ENCODE measurements at places on chromosomes 7 and 10. TPM values are rescaled to one million over a fixed set of nuclear protein-coding genes. Genes with fewer than 3 reads are reported as not detected.
A peak's percentile ranks its signal among the peaks of the same experiment; 100 is the strongest.

The H2BK1 gene
- total RNA-seq, result not detected

The C7orf33 gene
- not detected for total RNA-seq

- DNase-seq, result no peak
These were observed 162.1 kb downstream of the ZNF438 start for GRCh38 chr10:30869566-30869965.

The TNRC18 gene
- 6.9 TPM for total RNA-seq

- no peak for DNase-seq
These were observed 7.4 kb upstream of the ZNF33A start for GRCh38 chr10:38003026-38003425.

- no peak for DNase-seq
These were observed 167.9 kb downstream of the DIP2C start for GRCh38 chr10:521261-522250.

GRCh38 chr10:124254490-124254889, 161.1 kb upstream of the CHST15 start:
- DNase-seq, result no peak

DNA sequence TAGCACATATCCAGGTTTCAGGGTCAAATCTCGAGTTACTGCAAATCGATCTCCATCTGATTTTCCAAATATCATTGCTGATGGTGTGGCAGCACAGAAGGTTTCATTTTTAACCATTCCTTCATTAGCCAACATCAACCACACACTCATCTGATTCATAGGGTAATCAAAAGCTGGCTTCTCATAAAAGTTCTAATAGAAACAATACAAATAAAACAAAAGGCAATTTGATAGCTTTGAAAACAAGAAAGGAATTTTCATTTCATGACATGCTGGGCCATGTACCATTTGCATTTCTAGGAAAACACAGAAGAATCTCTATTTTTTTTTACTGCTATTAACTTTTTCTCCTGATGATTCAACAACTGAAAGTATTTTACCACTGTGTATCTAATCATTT, 147.7 kb upstream of the SLC26A5 start:
- no peak for DNase-seq

The NUP42 gene
- 44.7 TPM for total RNA-seq

DNA sequence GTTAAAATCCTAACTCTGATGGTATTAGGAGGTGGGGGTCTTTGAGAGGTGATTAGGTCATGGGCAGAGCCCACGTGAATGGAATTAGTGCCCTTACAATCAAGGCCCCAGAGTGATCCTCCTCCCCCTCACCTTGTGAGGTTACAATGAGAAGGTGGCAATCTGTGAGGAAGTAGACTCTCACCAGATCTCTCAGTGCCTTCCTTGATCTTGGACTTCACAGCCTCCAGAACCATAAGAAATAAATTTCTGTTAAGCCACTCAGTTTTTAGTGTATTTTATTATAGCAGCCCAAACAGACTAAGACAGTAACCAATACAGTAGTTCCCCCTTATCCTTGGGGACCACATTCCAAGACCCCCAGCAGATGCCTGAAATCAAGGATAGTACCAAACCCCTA, 32.0 kb downstream of the STRA8 start:
- DNase-seq, result no peak

The SPAG6 gene
- 0.12 TPM for total RNA-seq

DNA sequence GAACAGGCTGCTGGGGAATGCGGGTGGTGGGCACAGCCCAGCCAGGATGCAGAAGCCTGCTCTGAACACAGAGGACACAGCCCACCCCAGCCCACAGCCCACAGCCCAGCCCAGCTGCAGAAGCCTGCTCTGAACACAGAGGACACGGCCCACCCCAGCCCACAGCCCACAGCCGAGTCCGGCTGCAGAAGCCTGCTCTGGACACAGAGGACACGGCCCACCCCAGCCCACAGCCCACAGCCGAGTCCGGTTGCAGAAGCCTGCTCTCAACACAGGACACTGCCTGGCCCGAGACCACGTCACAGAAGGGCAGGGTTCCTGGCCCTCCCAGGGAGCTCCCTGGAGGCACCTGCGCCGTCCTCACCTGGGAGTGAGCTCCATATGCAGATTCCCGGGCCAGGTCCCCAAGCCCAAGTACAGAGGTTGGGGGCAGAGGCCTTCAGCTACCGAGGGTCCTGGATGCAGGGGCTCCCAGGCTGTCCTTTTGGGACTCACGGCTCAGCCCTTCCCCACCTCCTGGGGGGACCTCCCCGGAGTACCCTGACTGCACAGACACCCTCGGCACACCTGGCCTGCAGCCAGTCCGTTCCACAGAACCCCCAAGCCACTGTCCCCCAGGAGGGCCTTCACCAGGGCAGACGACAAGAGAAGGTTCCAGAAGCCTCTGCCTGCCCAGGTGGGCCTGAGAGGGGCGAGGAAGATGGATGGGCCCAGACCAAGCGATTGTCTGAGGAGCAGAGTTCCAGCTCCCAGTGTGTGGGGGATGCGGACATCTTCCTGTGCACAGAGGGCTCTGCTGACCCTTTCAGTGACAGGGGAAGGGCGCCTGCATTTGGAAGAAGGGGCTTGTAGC, 23.7 kb upstream of the FOXL3 start:
- DNase-seq, result no peak

DNA sequence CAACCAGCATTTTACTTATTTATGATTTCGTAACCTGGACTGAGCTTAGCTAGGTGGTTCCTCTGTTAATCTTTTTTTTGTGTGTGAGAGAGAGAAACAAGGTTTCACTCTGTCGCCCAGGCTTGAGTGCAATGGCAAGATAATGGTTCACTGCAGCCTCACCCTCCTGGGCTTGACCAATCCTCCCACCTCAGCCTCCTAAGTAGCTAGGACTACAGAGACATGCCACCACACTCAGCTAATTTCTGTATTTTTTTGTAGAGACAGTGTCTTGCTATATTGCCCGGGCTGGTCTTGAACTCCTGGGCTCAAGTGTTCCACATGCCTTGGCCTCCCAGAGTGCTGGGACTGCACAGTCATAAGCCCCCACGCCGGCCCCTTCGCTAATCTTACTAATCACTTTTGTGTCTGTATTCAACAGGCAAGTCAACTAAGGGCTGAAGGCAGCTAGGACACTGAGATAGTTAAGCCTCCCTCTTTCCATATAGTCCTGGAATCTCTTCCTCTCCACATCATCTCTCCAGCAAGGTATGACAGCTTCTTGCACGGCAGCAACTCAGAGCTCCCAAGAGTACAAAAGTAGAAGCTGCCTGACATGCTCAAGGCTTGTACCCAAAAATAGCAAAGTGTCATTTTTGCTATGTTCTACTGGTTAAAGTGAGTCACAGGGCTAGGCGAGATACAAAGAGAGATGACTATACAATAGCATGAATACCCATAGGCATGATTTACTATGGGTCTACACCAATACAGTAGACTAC, 11.3 kb downstream of the KMT2C start:
- no peak for DNase-seq

The TRIM50 gene
- total RNA-seq, result not detected

DNA sequence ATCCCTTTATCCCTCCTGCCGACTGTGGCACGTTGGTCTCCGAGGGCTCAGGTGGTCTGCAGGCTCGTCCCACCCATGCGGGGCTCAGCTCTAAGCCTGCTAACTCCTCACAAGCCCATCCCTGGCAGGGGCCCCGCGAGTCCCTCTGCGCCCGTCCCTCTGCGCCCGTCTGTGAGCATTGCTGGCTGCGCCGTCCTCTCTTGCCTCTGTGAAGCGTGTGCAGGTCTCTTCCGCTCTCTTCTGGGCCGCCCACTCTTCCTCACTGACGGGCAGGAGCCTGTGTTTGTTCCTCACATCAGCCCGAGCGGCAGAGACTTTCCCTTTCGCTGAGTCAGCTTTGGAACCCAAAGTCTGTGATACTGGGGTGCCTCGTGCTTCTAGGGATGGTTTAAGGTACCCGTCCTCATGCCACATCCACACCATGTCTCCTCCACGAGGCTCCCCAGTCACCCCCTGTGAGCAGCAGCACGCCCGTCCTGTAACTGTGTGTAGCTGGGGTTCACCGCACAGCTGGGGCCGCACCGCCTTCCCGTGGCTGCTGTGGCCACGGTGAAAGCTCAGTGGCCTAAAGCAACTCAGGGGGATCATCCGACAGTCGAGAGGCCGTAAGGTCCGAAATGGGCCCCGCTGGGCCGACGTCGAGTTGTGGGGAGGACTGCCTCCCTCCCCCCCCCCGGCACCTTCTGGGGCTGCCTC, 35.5 kb downstream of the ADGRA1 start:
- no peak for DNase-seq

GRCh38 chr10:7533657-7534479, 123.0 kb upstream of the SFMBT2 start:
- no peak for DNase-seq

The RAB19 gene
- 15.0 TPM for total RNA-seq

The INA gene
- total RNA-seq, result 25.1 TPM

GRCh38 chr10:112332022-112332421, 41.9 kb upstream of the ACSL5 start:
- no peak for DNase-seq

The NRAP gene
- total RNA-seq, result not detected

GRCh38 chr7:128021366-128021765, 9.9 kb downstream of the LRRC4 start:
- DNase-seq, result no peak

The SMKR1 gene
- total RNA-seq, result not detected

- no peak for DNase-seq
These were observed 57.2 kb upstream of the ELMO1 start for GRCh38 chr7:37505750-37506353.

The ANAPC16 gene
- 88.5 TPM for total RNA-seq

The EEPD1 gene
- total RNA-seq, result 12.4 TPM

DNA sequence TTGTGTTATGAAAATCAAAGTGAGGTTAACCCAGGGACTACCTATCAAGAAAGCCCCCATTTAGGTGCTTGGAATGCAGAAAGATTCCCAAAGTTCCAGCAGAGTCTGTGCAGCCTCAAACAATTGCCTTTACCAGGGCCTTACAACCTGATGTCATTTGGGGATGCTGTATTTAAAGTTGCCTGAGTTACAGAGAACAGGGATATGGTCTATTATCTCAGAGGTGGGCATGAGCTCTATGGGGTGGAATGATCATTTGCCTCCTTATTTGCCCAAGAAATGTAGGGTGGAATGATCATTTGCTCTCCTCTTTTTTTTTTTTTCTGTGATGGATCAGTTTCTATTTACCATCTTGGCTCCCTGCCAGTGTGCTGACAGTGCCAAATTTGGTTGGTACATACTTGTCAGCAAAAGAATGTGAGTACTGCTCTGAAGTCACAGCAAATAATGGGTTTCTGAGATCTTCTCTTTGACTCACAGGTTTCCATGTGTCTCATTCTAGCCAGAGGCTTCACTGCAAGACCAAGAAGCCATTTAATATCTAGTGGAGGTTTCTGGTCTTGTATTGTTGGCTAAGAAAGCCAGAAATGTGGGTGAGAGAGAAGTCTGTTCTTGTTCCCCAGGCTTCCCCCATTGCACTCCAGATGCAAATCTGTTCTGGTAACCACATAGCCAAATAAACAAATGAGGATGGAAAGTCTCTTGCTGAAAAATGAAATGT, 45.5 kb upstream of the ZNRF2 start:
- no peak for DNase-seq

The FANK1 gene
- 0.69 TPM for total RNA-seq

The DDC gene
- total RNA-seq, result not detected

GRCh38 chr10:100661520-100661919, 83.9 kb upstream of the PAX2 start:
- no peak for DNase-seq

The C10orf62 gene
- not detected for total RNA-seq

- no peak for DNase-seq
These were observed 49.6 kb downstream of the ASB13 start for GRCh38 chr10:5616836-5617235.

- no peak for DNase-seq
These were observed 42.3 kb upstream of the CYCS start for GRCh38 chr7:25167262-25167843.

The GSTO2 gene
- 30.7 TPM for total RNA-seq

The SRGN gene
- total RNA-seq, result not detected

GRCh38 chr10:72013202-72013945, 49.2 kb downstream of the CHST3 start:
- DNase-seq, result no peak

- DNase-seq, result no peak
These were observed 258.6 kb downstream of the CNTNAP2 start for GRCh38 chr7:146375170-146375569.

DNA sequence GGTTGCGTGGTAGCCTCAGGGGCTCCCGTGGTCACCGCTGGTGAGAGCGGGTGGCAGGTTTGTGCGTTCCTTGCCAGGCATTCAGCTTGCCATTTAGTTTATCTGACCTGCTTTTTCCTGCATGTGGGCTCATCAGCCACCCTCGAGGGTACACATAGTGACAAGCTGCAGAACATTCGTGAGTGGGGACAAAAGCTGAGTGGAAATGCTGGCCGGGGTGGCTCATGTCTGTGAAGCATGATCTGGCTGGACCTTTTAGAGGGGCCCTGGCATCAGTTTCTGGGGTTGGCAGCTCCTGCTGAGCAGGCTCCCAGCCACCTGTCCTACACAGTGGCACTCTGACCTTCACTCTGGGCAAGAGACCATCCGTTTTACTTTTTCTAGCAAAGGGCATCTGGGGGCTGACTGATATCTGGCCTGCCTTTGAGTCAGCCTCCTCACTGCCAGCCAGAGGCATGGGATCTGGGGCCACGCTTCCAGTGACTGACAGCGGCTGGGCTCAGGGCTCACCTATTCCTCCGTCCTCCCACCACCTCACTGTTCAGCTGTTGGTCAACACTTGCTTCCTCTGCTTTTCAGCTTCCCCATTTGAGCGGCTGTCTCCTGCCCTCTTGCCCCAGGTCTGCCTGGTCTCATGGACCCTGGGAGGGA, 75.0 kb downstream of the LANCL2 start:
- DNase-seq, result no peak

The OR9A2 gene
- total RNA-seq, result 2.6 TPM

- DNase-seq, result no peak
These were observed 74.3 kb downstream of the GLI3 start for GRCh38 chr7:42162560-42163325.

GRCh38 chr10:88131511-88132139, 268.2 kb downstream of the PTEN start:
- DNase-seq, result peak; percentile 30

The CACNB2 gene
- 5.9 TPM for total RNA-seq

DNA sequence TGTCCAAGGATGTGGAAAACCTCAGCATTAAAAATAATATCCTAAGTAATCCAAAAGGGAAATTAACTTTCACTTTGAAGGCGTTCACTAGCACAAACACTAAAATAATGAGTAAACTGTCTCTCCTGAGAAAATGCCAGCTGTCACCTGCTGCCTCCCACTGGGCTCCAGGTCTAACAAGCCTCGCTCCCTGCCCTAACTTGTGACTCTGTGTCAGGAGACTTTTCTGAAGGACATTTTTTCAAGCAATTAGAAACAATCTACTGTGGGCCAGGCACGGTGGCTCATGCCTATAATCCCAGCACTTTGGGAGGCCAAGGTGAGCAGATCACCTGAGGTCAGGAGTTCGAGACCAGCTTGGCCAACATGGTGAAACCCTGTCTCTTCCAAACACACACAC, 72.8 kb upstream of the GLCCI1 start:
- DNase-seq, result peak; percentile 43

The TMEM140 gene
- not detected for total RNA-seq

- no peak for DNase-seq
These were observed 291.0 kb upstream of the C7orf33 start for GRCh38 chr7:148299350-148300276.

Measured in GM23338 (cell line).